Fibroblast of skin of abdomen (primary cell): ENCODE measurements at places on chromosomes 12 and 14.

GRCh38 chr14:55446127-55446736, 5.8 kb upstream of the TBPL2 start:
- DNase-seq, result peak; percentile 73

DNA sequence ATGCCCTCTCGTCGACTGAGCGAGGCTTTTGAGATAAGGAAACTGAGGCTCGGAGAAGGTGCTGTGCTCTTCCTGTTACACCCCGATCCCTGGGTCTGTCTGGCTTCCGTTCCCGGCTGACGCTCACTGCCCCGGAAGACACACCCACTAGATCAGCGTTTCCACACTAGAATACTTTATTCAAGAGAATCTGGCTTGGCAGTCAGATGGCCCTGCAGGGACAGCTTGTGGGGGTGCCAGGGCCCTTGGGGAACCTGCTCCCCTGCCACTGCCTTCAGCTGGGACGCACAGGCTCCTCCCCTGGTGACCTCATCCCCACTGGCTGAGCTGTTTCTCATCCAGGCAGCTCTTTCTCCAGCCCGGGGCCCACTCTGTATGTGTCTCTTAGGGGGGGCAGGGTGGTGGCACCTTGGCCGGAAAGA, 13.7 kb downstream of the PGF start:
- DNase-seq, result peak; percentile 53

DNA sequence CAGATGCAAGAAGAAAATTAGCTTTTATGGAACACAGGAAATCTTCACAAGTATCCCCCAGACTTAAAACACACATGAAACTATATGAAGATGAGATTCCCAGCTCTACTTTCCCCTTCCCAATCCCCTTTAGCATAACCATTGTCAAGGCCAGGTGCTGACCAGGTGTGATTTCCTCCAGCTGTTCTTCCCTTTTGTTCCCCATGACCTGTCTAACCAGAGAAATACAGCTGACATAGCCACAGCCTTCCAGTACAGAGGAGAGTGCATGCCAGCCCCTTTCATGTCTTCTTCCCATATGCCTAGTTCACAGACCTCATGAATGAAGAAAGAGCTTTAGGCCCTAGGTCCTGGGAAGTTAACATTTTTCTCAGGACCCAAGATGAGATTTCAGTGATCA, 43.5 kb upstream of the FKBP4 start:
- DNase-seq, result no peak

GRCh38 chr12:104083769-104084475, 19.6 kb downstream of the HCFC2 start:
- no peak for DNase-seq

GRCh38 chr14:72643317-72643801, 250.5 kb downstream of the DPF3 start:
- peak; percentile 98 for DNase-seq

- no peak for DNase-seq
These were observed 38.5 kb downstream of the GLRX5 start for GRCh38 chr14:95573313-95573712.

DNA sequence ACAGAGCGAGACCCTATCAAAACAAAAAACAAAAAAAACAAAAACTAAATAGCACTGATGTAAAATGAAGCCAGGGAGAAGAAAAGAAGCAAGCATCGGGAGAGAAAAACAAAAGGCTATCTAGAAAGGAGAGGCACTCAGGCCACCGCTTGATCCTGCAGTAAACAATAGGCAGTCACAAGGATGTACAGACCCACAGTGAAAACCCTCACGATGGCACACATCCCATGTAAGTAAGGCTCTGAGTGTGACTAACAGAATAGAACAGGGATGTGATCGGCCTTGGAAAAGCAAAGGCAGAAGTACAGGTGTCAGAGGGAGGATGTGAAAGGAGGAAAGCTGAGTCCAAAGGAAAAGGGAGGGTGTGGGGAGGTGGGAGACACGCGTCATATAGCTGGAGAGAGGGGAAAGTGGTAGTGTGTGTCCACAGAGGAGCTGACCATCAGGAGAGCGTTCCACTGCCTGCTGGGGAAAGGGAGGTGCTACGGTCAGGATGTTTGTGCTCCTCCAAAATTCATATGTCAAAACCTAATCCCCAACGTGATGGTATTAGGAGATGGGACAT, 31.5 kb downstream of the CAMKK2 start:
- no peak for DNase-seq

DNA sequence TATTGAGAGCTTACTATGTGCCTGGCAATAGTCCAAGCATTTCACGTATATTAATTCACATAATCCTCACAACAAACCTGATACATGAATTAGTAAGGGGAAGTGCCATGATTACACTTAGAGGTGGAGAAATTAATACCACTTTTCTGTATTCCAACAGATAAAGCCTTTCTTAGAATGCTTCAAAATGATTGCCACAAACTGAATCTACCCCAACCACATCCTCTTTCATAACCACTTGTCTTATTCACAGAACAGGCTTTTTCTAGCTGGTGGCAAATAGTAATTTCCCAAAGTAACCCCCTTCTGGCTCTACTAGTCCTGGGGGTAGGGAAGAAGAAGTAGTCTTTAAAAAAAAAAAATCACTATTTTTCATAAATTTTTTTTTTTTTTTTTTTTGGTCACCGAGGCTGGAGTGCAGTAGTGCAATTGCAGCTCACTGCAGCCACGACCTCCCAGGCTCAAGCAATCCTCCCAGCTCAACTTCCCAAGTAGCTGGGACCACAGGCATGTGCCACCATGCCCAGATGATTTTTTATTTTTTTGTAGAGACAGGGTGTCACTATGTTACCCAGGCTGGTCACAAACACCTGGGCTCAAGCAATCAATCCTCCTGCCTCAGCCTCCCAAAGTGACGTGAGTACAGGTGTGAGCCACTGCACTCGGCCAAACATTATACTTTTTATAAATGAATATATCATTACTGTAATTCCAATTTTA, 59.0 kb upstream of the ARID2 start:
- DNase-seq, result no peak

- DNase-seq, result no peak
These were observed 207.7 kb downstream of the BCAT1 start for GRCh38 chr12:24741216-24741615.

- DNase-seq, result no peak
These were observed 197.7 kb upstream of the CCDC196 start for GRCh38 chr14:66288511-66288910.

DNA sequence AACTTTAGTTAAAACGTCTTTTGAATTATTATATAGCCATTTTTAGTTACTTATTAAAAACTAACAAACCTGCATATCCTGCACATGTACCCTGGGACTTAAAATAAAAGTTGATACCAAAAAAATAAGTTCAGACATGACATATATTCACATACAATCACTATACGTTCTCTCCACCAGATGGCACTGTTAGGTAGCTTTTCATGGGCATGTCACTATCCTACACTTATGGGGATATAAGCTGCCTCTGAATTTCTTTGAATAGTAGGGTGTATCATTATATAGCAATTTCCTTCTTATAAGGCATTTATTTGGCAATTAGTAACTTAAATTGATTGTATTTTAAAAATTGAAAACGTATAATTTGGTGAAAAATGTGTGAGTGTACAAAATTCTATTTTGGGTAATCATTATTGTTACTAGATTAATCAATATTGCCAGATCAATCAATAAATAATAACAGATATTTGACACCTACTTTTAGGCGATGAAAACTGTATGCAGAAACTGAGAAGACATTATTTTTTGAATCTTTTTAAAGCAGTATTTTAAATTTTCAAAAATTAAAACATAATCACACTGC, 31.8 kb upstream of the OR10A7 start:
- peak; percentile 63 for DNase-seq

DNA sequence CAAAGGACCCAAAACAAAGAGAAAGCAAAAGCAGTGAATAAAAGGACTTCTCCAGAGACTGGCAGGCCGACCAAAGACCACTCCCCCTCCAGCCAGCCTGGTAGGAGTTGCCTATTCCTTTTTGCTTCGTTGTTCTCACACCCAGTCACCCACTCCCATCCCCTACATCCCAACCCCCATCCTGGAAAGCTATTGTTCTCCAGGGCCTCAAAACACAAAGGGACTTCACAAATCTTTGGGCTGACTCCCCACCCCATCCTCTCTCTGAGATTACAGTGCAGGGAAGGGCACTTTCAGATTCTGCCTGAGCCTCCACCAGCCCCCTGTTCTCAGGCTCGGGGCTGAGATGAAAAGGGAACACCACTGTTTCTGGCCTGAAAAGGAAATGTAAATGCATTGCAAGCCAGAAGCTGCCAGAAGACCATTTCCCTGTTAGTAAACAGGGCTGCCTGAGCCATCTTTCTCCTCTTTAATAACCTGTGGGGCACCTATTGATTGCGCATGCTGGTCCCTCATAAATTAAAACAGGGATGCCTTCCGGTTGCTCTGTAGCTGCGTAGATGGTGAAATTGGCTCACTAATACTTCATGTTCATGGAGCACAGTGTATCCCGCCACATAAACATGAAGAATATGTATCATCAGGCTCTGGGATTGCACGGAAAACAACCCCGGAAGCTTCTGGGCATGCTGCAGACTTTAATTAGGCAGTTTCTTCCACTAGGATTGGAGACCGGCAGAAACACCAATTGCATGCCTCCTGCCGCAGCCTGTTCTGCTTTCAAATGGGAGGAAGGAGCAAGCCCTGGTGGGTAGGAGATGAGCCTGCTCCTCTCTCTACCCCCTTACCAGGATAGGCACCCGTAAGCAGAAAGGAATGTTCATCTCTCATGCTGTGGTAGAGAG, 130.3 kb upstream of the FUT8 start:
- peak; percentile 93 for DNase-seq

DNA sequence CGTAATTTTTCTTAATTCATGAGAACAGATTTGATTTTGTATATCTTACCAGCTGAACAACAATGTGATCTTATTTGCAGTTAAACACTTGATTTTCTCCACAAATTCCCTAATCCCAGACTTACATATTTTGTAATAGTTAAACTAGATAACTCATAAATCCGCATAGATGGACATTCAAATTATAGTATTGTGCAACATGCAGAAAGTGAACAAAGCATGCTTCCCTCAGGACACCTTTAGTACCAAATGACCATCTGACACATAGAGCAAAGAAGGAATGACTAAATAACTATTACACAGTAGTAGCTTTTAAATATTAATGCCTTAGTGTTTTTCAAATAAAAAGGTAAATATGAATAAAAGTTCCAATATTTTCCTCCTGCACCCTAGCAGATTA, 88.9 kb downstream of the PAWR start:
- DNase-seq, result no peak

GRCh38 chr14:42323426-42323825, 716.8 kb downstream of the LRFN5 start:
- no peak for DNase-seq

DNA sequence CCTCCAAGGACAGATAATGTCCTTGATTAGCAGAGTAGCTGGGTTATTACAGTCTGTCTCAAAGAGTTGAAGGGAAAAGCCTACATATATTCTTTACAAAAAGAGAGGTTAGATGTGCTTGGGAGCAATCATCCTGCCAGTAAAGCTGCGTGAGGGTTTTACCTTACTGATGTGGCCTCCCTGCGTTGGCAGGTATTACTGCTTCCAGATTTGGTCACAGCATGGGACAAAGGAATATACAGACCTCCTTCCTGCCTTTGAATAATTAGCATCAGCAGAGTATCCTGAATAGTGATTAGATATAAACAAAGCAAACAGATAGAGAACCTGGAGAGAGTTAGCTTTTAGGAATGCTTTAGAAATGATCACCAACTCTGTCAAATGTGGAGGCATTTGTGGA, 69.6 kb downstream of the TMTC2 start:
- DNase-seq, result no peak

DNA sequence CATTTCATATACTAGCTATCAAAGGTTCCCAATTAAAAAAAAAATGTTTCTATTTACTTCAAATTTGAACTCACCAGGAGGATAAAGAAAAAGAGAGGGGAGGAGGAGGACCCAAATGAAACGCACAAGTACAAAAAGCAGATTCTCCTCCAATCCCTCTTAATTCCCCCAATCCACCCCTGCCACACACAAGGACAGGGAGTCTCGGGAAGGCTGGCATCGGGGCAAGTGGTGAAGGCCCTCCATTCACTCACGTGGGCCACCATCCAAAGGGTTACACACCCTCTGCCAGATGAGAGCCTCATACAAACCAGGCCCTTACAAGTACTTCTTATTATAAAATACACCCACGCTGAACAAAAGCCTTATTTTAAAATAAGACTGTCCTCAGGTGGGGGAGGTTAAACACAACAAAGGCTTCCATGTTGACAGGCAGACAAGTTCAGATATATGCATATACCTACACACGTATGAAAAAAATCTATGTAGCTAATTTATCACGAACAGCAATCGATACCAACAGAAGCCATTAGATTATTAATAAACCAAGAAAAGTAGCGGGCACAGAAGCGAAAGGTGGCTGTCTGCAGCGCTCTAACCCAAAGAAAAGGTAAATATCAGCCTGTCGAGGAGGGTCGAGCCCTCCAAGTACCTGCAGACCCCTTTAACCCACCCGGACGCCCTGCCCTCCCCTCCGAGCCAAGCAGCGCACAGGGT, 1.5 kb downstream of the ATP2B1 start:
- DNase-seq, result no peak

DNA sequence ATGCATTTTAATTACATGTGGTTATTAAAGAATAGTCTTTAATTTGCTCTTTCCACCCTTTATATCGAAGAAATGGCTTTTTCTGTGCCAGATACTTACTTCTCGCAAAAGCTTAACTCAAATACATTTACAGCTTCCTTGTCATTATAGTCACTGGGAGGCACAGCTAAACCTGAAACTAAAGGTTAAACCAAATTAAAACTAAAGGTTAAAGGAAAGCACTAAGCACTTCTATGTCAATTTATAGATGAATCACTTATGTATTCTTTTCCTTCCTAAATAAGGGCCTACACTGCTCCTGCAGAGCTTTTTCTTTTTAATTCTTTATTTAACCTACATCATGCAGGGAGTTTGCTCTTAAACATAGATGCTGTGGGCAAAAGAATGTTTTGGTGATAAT, 9.1 kb downstream of the C14orf93 start:
- DNase-seq, result no peak

GRCh38 chr12:71780237-71780822, 25.7 kb downstream of the RAB21 start:
- DNase-seq, result peak; percentile 35

DNA sequence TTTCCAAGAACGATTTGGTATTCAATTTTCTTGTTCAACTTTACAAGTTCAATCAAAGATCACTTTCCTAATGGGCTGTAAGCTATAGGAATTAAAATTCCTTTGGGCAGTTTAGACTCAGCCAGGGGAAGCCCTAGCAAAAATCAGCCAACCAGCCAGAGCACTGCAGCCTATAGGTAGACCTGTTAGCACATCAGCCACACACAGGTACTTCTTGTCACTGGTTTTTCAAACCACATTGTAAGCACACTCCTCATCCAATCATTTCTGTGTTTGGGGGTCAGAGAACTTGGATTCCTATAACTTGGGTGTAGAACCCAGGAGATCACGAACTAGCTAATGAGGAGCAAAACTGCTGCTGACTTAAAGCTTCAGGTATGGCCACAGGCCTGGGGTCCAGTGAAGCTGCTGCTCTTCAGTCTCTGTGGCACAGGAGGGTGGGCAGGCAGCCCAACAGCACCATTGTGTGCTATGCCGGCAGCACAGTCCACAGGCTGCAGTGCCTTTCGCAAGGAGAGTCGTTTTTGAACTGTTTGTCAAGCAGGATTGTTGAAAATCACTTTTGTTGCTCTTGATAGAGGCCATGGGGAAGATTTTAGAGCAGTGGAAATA, 87.3 kb upstream of the RFX4 start:
- no peak for DNase-seq

GRCh38 chr12:92803903-92804302, 101.1 kb downstream of the PLEKHG7 start:
- DNase-seq, result no peak

GRCh38 chr12:91819132-91819447, 326.6 kb downstream of the BTG1 start:
- DNase-seq, result no peak

- no peak for DNase-seq
These were observed 8.9 kb downstream of the COX14 start for GRCh38 chr12:50120953-50121352.
